HFFc6 (cell line): ENCODE measurements at places on chromosomes 1 and 21.

GRCh38 chr1:3180915-3181314, 111.9 kb downstream of the PRDM16 start:
- DNase-seq, result no peak

DNA sequence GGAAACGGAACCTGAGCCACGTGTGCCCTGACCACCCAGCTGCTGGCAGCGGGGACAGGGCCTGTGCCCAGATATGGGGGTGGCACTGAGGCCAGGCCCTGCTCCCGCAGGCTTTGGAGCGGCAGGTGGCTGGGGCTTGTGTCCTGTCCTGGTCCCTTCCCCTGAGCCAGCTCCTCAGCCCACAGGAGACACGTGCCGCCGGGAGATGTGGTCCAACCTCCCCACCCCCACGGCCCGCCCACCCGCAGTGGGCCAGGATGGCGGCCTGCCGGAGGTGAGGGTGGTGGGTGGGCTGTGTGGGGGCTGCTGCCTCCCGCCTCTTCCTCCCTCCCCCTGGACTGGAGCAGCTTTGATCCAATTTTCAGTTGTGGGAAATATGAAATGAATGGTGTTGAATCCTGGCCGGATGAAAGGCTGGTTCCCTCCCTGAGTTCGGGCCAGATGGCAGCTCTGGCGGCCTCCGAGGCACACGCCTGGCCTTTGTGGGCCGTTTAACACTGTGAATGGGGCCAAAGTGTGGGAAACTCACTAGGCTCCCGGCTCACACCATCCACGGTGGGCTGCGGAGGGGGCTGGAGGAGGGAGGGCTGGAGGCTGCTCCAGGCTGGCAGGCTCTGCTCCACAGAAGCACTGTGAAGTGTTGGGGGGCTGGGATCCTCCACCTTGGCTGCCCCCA, 2.6 kb upstream of the HES5 start:
- DNase-seq, result no peak

DNA sequence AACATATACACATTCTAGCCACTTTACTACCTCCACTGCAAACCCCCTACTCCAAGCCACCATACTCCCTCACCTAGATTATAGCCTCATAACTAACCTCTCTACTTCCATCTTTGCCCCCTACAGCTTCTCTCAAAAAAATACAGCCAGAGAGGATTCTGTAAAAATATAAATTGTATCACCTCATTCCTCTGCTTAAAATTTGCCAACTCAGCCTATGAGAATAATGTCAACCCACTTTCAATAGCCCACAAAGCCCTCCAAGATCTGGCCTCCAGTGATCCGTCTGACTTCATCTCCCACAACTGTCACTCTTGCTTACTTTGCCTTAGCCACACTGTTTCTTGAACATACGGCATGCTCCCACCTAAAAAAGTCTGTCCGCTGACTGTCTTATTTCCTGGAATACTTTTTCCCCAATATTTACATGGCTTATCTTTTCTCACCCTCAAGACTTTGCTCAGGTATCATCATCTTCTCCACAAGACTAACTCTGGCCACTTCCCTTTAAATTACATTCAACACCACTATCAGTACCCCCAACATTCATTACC, 21.5 kb downstream of the NME7 start:
- no peak for DNase-seq

- DNase-seq, result no peak
Observed at GRCh38 chr1:232697187-232697822, 67.4 kb upstream of the SIPA1L2 start.

DNA sequence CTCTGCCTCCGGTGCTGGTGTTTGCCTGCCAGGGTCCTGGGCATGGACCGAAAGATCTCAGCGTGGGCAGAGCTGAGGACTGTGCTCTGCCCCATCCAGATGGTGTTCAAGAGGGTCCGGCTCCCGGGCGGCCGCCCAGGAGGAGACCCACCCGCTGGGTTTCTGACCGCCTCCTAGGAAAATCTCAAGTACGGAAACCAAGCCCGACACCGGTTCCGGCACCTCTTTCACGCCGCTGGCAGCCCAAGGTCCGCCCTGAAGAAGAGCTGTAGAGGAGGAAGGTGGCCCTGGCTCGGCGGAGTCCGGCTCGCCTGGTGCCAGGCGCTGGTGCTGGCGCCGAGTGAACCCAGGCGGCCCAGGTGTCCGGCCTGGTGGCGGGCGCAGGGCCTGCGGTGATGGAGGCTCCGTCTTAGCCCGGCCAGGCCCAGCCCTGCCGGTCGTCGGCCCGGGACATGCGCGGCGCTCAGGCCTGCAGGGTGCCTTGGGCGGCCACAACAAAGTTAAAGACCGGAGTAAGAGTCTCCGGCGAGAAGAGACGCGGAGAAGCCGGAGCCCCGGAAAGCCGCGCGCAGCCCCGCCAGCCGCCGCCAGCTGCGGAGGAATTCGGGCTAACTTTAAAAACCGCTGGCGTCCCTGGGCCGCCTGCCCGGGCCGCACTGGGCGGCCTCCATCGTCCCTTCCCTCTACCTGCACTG, 1.5 kb downstream of the GRIK3 start:
- DNase-seq, result no peak

DNA sequence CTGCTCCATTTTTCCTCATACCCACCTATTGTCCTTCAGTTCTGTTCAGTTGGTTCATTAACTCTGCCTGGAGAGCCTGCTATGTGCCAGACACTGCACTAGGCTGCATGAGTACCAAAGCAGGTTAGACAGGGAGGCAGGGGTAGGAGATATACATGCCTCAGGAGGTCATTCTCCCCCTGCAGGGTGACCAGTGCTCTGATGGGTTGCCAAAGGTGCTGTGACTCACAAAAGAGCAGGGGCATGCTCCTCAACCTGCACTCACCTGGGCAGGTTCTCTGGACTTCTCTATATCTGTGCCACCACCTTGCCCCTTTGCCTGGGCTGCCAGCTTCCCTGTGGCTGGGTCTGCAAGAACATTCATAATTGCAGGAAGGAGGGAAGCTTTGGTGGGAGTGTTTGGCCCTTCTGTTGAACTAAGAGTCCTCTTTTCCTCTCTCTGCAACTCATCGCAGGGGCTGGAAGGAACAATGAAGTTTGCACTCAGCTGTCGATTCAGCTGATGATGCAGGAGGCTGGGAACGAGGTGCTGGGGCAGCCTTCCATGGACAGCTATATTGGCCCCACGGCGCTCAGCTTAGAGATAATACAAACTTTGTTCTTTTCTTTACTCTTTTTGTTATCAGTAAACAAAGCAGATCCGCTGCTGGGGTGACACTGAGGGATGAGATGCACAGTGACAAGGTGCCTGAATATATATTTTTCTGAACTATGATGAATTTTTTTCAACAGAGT, 356.4 kb upstream of the PLXNA2 start:
- DNase-seq, result no peak

- DNase-seq, result no peak
Observed at GRCh38 chr1:59101518-59101917, 195.4 kb upstream of the FGGY start.

GRCh38 chr1:205270271-205270670, 42.5 kb downstream of the TMCC2 start:
- DNase-seq, result no peak

DNA sequence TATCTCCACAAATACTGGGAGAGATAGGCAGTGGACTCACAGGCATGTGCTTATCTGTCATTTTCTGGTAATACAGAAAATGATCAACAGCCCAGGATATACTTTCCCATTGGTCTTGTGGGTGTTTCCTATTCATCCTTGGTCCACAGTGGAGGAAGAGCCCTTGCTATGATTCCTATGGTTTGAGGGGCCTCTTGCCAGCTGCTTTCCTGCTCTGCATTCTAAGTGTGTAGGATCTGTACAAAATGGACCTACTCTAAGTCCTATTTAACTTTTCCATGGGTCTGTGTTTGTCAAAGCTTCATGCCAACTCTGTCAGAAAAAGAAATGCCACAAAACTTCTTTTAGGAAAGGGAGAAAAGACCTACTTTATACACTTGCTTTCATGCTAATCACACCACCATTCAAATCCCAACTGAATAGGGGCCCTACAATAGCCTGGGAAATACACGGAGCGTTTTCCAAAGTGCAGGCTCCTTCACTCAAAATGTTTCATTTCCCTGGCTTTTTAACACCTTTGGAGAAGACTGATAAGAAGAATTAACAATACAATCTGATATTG, 16.4 kb downstream of the PLPP3 start:
- no peak for DNase-seq

DNA sequence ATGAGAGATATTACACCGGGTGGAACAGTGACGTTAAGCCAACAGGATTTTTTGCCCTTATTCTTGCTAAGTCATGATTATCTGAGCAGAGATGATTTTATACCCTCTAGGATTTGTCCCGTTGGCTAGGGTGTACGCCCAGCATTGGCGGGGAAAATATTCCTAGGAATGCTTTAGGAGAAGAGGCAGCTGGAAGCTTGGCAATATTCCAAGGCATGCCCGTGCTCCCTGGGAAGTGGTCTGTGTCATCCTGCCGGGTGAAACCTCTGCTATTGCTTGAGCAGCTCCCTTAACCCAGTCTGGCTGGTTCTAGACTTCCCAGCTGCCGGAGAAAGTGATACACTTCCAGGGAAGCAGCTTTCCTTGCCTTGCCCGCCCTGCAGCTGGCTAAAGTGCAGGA, 16.2 kb downstream of the CHRNB2 start:
- no peak for DNase-seq

DNA sequence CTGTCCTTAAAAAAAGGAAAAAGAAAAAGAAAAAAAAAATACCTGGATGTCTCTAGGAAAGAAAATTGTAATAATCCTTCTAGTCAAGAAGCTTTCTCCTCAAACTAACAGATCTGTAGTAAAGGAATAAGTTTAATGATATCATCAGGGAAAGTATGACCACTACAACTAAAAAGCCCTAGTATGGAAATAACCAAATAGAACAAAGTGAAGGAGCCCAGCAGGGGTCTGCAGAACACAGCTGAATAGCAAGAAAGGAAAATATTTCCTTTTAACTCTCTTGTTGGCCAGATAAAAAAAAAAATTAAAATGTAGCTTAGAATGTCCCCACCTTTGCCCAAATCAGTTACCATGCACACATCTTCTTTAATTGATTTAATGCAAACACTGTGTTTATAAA, 43.2 kb downstream of the PRRX1 start:
- no peak for DNase-seq

DNA sequence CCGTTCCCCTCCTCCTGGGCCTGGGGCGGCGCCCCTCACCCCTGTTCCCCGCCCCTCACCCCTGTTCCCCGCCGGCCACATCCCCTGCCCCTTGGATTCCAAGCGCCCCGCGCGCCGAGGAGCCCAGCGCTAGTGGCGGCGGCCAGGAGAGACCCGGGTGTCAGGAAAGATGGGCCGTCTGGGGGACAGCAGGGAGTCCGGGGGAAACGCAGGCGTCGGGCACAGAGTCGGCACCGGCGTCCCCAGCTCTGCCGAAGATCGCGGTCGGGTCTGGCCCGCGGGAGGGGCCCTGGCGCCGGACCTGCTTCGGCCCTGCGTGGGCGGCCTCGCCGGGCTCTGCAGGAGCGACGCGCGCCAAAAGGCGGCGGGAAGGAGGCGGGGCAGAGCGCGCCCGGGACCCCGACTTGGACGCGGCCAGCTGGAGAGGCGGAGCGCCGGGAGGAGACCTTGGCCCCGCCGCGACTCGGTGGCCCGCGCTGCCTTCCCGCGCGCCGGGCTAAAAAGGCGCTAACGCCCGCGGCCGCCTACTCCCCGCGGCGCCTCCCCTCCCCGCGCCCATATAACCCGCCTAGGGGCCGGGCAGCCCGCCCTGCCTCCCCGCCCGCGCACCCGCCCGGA, at the start of gene TP73:
Gene TP73 (plus strand): TSS at position 587 of the 618 bp plus-strand sequence. CDS start 29,850 bp downstream, outside the sequence.
- no peak for DNase-seq

GRCh38 chr1:4769516-4770280, 115.3 kb downstream of the AJAP1 start:
- no peak for DNase-seq

GRCh38 chr1:41449326-41449921, 35.1 kb downstream of the EDN2 start:
- no peak for DNase-seq

GRCh38 chr1:205317311-205317917, 4.1 kb downstream of the NUAK2 start:
- no peak for DNase-seq

- DNase-seq, result no peak
Observed at GRCh38 chr1:201375169-201375568, 2.3 kb downstream of the TNNT2 start.

DNA sequence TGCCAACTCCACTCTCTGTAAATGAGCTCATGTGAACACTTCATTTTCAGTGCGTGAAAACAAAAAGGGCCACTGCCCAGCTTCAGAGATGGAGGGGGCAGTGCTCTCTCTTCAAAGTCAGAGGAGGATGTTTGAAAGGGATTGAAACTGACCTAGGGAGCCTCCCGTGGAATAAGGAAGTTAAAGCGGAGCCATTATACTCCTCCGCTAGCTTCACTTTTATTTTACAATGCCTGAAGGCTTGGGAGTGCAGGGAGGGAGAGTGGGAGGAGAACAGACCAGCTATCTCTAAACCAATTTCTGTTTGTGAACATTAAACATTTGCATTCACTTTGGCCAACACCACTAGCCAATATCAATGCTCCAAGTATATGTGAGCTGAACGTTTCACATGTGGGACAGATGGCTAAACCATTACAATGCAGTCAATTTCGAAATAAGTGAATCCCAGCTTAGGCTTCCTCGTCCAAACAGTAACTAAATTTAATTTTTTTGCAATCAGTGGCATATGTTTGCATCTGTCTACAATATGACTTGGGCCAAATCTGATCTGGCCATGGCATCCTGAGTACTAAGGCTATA, 126.9 kb downstream of the ESRRG start:
- no peak for DNase-seq

GRCh38 chr1:188670837-188671236, 1806.8 kb downstream of the BRINP3 start:
- DNase-seq, result no peak

GRCh38 chr1:93344886-93345632, 648 bp upstream of the DR1 start:
- DNase-seq, result no peak

GRCh38 chr21:44923480-44924084, 2.9 kb upstream of the ITGB2 start:
- DNase-seq, result no peak

GRCh38 chr1:229210844-229211243, 60.1 kb upstream of the RAB4A start:
- DNase-seq, result no peak

GRCh38 chr1:41192456-41193178, 49.5 kb downstream of the SCMH1 start:
- no peak for DNase-seq
